ENCODE measurements at places on chromosomes 1 and 21.

DNA sequence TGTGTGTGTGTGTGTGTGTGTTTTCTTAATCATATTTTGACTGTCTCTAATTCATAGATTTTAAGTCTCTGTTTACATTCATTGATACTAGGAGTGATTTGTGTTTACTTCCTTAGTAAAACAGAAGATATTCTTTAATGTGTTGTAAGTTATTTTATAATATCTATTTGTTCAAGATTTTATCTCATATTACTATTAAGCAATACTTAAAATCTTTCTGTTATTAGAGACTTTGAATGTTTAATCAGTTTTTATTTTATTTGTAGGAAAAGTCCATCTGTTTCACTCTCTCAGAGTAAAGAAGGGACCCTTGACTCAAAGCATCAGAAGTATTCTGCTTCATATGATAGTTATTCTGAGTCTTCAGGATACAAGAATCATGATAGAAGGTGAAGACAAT, 89.2 kb downstream of the CEP350 start:
- no peak for DNase-seq

DNA sequence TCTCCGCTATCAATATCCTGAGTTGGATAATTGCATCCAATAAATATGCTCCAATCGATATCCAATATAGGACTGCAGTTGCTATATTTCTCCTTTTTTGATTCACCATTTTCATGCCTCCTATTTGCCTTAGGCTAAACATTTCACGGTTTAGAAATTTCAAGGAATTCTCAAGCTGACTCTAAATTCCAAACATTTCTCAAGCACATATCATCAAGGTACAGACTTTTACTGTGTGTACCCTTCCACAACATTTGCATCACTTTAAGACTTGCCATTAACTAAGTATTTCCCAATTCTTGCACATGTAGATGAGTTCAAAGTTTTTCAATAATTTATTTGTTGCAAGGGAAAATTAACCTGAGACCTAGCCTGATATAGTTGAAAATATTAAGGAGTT, 795.2 kb upstream of the TMPRSS15 start:
- no peak for DNase-seq

GRCh38 chr1:31036749-31037500, 28.6 kb downstream of the PUM1 start:
- DNase-seq = no peak

GRCh38 chr21:42308914-42309752, 6.1 kb downstream of the TFF3 start:
- no peak for DNase-seq

- no peak for DNase-seq
These were observed 62.9 kb upstream of the SDC3 start for GRCh38 chr1:30971496-30971895.

- DNase-seq = no peak
These were observed 72.3 kb upstream of the CAMK1G start for GRCh38 chr1:209511169-209511568.

DNA sequence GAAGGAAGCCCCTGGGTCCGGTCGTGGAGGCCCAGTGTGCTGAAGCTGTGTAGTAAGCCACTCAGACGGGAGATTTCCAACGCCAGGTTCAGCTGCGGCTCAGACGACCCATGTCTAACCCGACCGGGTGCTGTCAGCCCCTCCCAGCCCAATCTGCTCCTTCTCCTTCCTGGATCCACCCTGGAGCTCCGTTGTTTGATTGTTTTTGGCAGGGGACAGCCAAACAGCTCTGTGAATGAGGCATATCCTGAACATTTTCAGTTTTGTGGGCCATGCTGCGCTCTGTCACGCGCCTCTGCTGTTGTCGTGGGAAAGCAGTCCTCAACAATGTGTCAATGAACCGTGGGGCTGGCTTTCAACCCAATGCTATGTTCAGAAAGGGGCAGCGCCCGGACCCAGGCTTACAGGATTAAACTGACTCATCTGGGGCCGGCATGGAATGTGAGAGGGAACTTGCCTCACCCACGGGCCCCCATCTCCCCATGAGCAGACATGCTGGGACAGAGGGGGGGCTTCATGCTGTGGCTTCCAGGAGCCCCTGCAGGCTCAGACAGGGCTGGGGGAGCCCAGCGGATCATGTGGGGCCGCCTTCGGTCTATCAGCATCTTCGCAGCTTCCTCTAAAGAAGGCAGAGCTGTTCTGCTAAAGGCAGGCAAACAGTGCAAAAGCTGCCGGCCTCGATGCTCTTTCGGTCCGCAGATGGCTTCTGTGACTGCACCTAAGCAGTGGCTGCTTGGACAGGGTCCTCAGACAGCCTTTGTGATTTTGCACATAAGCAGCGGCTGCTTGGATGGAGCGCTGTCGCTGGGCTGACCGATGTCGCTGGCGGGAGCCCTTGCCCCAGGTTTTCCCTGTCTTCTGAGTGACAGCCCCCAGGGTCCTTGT, 101.7 kb downstream of the RIPK4 start:
- no peak for DNase-seq
